Anterior cingulate cortex (tissue), 58 donors: ENCODE measurements at places on chromosomes 11 and 22.

DNA sequence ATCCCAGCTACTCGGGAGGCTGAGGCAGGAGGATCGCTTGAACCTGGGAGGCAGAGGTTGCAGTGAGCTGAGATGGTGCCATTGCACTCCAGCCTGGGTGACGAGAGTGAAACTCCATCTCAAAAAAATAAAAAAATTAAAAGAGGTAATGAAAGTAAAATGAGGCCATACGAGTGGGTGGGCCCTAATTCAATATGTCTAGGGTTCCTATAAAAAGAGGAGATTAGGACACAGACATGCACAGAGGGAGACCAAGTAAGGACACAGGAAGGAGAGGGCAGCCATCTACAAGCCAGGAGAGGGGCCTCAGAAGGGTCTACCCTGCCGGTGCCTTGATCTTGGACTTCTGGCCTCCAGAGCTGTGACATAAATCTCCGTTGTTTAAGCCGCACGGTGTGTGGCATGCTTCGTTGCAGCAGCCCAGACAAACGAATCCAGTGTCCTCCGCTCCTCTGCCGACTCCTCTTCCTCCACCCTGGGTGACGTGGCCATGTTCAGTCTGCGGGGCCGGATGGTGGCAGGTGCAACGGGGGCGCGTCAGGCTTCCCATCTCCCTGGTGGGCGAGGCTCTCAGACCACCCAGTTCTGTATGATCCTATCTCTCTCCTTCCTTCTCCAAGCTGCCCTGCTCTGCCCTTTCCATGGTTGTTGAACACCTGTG lies 51.6 kb upstream of the PARVG start:
- DNase-seq: no peak

- DNase-seq: no peak
Observed at GRCh38 chr11:72727521-72727920, 24.7 kb downstream of the ARAP1 start.

DNA sequence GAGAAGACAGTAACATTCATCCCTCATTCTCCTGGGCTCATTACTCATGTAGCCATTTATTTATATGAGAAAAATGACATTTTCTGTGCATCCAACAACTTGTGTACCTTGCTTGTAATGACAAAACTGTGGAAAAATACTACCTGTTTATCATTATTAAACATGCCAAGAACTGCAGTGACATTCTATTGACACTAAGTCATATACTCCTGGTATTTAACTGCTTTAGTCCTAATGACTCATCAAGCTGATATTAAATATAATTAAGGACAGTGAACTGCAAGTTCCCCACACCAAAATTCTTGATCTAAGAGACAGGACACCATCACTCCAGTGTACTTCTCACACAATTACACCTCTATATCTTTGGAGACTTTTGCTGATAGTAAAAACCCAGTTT lies 1328.7 kb upstream of the RAG2 start:
- DNase-seq: no peak

DNA sequence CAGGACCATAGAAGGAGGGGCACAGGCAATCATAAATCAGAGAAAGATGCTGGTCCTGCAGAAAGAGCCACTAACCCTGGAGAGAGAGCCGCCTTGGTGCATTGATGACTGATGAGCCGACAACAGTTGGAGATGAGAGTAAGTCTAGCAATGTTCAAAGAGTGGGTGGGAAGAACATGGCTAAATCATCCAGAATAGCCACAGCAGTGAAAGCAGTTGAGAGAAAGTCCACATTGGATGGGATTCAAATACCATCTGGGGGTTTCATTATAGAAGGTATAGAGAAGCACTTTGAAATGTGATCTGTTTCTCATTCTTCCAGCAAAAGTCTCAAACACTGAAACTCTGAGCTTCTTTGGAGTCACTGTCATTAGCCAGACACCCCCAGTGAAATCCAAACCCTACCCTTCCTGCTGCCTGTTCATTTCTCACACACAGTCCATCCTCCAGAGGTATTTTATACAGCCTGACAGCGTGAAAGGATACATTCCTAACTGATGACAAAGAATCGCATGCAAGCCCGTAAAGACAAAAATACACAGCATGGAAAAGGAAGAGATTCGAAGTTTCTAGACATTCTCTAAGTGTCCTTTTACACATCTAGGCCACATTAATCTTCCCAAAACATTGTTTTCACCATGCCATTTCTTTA lies 303.1 kb upstream of the MPPED2 start:
- no peak for DNase-seq

DNA sequence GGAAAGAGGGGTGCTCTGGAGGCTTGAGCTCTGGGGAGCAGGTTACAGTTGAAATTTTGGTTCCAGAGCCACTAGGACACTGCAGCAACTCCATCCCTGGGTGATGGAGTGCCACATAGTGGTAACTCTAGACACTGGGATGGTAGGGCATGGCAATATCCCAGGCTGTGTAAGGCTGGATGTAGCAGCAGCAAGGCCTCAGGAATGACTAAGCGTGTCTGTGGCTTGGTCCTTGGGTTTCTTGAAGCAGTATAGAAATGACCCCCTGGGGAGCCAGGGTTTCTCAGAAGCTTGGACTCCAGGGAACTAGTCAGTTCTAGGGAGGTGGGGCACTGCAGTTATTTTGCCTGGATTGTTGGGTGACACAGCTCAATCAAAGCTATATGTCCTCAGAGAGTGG lies 8.1 kb downstream of the MS4A4A start:
- DNase-seq: no peak

DNA sequence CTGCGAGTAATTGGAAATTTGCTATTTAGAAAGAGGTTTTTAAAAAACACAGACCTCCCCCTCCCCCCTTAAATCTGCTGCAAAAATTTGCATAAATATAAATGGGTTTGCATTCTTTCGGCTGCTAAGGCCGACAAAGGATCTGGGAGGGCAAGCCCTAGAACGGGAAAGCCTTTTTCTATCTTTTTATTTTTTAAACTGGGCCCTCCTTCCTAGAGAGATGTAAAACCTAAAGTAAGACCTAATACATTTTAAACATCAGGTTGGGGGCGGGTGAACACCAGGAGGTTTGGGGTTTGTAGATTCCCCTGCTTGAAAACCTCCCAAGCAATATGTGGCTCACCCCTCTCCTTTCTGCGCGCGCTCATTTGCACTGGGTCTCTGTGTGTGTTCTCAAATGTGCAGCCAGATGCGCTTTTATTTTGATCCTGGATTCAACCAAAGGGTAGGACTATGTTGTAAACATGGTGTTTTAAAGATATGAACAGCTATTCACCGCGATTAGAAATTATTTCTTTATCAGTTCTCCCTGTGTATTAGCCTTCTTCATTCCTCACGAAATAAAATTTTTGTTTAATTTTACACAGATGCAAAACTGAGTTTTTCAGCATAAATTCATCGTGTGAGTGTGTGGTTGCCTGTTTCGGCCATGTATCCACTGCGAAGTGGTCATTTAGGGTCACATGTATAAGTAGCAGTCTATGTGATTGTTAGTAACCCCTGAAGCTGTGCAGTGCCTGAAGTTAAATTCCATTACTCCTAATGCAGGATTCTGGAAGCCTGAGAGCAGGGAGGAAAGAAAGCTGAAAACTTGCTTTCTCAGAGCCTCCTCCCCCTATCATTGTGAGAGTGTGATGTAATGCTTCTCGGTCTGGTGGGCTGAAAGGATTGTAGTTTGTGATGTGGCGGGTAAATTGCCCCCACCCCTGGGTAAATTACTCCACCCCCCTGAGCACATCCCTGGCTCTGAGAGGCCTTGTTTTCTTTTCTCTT lies 988 bp downstream of the TNRC6B start:
- DNase-seq: no peak

GRCh38 chr11:30991376-30991775 lies 378.2 kb downstream of the DCDC1 start:
- DNase-seq: no peak

DNA sequence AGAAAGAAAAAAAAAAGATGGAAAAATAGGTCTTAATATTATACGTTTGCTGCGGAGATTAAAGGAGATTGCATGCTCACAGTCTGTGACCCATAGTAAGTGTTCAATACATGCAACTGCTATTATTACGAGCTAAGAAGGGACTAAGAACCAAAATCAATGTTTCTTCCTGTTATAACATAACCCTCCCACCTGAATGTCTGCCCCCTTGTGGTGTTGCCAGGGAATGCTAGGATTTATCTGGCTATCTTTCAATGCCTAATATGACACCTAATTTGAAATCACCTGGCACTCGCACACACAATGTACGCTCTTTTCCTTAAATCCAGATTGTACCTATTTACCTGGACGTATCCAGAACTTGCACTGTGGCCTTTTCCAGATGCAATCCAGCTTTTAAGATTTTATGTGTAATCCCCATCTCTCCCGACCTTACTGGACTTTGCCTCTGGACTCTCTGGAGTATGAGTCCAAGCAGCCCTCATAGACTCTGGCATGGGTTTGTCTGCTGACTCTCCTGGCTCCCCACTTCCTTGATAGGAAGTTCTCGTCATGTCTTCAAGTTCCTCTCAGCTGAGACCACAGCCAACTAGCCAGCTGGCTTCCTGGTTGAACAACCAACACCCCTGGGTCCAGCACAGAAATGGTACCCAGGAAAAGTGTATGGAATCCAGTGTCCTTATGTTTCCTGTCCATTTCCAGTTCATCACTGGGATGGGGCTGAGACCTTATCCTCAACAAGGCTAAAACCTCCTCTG lies 151.5 kb downstream of the CCDC34 start:
- no peak for DNase-seq

DNA sequence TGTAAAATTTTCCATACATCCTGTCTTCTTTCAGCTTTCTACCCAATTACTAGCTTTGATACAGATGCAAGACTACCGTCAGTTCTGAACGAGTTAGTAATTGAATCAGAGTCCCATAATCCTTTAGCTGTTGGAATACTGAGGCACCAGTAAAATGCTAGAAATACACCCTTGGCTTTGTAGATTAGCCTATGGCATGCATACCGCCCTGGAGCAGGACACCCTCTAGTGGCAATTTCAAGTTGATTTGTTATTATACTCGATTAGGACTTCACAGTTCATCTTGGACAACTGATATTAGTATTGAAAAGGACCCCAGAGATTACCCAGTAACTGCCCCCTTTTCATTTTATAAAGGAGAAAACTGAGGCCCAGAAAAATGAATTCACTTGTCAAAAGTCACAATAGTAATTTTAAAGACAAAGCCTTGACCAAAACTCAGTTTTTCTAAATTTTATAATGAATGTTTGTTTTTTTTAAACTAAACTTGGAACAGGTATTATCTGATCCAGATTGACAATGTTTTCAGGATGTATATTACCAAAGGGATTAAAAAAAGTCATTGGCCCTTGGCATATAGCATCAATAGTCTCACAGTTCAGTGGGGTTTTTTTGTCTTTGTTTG lies 72.6 kb downstream of the HIPK3 start:
- peak; percentile 13 for DNase-seq

- DNase-seq: no peak
Observed at GRCh38 chr11:18368221-18368620, 26.1 kb upstream of the LDHA start.

DNA sequence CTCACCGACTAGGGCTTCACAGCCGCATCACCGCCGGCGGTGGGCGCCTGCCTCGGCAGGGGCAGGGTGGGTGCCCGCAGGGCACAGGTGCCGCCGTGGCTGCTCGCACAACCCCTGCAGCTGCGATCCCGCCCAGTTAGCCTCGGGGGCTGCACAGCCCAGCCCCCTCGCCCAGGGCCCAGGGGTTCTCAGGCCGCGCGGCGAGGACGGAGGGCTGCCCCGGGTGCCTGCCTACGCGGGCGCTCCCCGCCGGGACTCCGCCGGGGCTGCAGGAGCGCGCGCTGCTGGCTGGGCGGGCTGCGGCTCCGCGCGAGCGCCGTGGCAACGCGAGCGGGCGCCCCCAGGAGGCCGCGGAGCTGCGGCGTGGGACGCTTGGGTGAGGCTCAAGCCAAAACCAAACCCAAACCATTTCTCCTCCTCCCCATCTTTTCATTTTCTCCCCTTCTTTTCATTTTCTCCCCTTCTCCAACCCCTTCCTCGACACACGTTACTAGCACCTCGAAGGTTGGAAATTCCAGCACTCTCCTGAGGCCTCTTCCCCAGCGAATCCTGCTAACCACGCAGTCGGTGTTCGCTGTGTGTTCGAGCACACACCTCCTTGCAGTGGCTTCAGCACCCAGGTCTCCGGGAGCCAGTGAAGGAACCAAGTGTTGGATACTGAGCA lies at the start of gene MICAL3:
MICAL3 (minus strand) TSS at position 286 of the 664 bp plus-strand sequence. CDS start 117,749 bp downstream, outside the sequence.
- DNase-seq: no peak

DNA sequence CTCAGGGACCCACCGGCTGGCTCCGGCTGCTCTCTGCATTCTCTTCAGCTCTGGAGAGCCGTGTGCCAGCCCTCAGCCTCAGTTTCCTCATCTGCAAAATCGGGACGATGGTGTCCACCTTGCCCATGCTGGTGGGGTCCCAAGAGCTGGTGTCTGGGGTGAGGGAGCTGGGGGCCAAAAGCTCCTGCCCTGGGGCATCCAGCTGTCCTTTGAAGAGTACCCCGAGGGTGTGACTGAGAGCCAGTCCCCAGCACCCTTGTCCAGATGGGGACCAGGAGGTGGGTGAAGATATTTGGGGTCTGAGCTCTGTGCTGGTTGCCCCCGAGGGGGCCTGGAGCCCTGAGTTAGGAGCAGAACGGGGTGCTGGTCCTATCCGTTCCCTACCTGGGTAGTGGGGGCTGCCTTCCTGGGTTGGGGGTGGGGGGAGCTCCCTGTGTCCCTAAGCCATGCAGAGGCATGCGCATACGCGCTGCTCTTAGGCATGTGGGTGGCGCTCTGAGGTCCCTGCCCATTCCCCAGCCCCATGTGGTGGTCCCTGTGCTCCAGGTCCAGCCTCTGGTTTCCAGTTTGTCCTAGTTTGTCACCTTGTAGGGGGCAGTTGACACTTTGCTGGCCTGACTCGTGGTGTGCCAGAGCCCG lies 4.9 kb downstream of the LRP5 start:
- no peak for DNase-seq

DNA sequence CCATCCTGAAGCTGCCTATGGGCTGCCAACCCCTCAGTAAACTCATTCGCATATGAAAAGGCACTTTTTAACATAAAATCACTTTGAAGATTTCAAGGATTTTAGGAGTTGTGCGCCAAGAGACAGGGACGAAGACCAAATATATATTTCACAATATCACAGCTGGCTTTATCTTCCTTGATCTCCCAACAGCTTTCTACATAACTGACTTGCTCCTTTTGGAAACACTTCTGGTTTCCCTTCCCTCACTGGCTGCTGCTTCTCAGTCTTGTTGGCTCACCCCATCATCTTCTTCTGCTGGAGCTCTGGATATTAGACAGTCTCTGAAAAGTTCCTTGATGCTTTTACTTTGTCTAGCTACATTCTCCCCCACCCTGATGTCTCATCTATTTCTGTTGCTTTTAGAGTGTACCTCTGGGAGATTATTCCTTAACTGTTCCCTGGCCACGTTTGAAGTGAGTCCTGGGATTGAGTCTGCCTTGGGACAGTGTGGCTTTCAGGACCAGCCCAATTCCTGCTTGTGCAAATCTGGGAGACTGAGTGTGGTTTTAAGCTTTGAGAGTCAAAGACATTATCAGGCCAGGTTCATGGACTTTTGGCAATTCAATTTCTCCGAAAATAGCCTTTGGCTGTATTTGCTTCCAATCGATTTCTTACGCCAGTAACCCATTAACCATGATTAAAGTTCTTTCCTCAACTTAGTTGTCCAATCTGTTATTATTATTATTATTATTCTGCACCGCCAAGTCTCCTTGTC lies 30.9 kb upstream of the NNMT start:
- DNase-seq: no peak
